ENCODE measurements at places on chromosomes 7 and 10.

DNA sequence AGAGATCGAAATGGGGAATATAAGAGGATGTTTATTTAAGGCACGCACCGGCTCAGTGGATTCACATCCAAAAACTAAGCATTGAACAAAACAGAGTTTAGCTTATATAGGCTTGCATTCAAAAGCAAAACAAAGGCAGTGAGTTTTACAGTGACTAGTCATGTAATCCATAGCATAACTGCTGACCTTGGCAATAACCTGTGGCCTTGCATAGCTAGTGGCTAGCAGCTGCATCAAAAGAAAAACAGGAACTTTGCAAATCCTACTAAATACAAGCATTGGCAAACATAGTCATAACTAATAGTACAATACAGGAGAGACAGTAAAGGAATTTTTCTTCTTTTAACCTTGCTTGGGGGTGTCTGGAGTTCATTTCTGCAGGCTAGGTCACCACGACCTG is 9.7 kb upstream of the ZNF485 start:
- DNase-seq, result no peak

GRCh38 chr10:129532838-129533237 is 65.8 kb downstream of the MGMT start:
- DNase-seq, result peak; percentile 81

DNA sequence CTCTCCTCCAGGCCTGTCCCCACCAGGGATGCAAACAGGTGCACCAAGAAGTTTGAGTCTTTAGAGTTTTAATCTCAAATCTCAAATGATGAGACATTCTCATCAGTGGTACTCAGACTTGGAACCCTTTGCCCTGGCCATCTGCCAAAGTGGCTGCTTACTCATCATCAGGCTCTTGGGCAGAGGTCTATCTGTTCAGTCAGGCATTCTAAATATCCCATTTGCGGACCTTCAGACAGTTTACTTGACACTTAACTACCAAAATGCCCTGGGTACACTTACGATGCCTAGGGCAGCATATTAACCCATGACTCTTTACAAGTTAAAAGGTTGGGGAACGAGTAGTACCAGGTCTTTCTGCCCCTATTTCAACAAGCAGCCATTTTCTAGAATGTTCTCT is 61.2 kb upstream of the YAE1 start:
- no peak for DNase-seq

DNA sequence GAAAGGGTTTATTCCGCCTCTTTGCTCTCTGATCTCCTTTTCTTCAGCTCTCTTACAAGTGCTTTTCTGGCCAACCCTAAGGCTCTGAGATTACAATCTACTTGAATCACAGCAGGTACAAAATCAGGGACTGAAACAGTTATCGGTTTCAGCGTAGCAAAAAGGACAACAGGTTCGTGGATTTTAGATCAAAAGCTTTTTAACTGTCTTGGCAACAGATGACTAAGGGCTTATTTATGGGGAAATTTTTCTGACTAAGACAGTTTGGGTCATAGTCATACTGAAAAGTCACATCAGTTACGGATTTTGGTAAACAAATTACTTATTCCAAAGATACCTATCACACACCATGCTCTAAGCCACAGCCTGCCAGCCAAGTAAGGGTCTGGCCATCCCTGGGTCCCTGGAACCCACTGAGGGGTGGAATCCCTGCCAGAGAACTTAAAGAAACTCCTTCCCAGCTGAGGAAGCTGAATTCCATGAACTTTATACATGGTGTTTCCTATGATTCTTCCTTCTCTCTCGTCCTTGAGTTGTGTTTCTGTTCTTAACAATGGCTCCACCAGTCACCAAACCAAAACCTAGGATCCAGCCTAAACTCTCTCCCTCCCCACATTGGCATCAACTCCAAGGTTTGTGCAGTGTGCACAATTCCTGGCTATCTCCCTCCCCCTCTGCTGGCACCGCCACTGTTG is 169.3 kb downstream of the FAM107B start:
- no peak for DNase-seq

DNA sequence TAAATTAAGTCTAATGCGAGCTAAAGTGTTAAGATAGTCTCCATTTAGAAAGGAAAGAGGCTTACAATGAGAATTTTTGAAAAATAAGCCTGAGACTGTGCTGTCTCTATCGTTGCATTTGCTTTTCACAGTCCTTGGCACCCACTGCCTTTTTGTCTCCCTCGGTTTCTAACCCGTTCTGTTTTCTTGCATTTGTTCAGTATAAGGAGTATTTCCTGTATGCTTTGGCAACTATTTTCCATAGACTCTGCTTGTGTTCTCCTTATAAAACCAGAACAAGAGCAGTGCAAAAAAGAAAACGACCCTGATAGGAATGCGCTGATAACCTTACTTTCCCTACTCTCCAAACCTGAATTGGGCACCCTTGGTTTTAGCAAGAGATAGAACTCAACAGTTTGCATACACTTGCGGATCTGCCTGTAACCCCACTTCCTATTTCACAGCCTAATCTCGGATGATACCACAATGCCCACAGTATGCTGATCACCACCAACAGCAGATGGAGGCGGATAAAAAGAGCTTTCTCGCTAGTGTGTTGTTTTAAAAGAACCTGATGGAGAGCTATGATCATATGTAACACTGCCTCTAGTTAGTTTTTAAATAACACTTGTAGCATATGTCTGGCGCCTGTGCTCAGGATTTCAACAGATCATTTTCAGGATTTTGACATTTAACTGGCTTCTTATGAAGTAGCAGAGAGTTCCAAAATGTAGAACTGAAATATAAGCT is 1.6 kb upstream of the ARHGAP12 start:
- DNase-seq, result no peak

GRCh38 chr10:86366033-86366901 is at the start of gene GRID1:
TSS of gene GRID1 (minus strand) at chr10:86366795.
- DNase-seq, result peak; percentile 54

DNA sequence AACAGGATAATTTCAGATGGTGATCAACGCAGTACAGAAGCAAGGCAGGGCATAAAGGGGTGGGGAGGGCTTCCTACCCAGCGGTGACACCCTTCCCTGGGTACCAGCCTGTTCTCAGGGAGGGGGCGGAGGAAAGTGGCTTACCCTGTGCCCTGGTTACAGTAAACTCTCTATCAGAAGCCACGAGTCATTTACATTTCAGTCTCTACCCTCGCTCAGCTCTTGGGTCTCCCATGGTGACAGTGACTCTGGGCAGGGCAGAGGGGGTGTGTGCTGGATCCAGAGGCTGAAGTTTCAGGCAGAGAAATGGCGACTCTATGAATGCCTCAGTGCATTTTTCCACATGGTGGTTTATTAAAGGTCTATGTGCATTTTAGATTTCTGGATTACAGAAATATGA is 107.0 kb downstream of the ADARB2 start:
- DNase-seq, result no peak

DNA sequence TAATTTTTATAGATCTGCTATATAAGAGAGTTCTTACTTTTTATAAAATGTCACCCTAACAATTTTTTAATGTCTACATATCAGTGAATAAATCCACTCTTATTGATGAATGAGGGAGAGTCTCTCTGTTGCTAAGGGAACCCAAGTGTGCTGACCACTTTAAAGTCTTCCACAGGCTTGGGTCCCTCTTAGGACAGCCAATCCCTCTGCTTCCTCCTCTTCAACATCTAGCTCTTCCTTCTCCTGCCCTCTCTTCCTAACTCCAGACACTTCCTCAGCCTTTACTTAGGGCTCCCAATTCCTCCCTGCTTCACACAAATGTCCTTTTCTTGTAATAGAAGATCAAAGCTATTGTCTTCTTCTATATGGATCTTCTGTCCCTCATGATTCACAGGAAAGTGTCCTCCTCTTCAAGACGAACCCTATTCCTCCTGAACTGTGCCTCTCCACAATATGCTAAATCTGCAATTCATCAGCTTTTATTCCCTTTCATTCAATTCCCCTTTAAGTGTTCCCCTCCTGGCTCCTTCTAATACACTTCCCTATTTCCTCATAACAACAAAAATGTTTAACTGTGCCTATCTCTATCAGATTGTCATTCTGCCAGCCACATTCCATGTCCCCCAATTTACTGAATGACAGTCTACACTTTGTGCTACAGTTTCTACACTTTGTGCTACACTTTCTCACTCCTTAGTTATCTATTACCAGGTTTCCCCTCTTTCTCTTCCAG is 37.7 kb downstream of the CDK6 start:
- no peak for DNase-seq

GRCh38 chr7:3616306-3616705 is 315.3 kb downstream of the SDK1 start:
- no peak for DNase-seq

Measured in posterior vena cava (tissue), 2 donors.